ENCODE measurements at places on chromosomes 1 and 21.

GRCh38 chr1:229148041-229148671 lies 122.8 kb upstream of the RAB4A start:
- DNase-seq = peak; percentile 34

DNA sequence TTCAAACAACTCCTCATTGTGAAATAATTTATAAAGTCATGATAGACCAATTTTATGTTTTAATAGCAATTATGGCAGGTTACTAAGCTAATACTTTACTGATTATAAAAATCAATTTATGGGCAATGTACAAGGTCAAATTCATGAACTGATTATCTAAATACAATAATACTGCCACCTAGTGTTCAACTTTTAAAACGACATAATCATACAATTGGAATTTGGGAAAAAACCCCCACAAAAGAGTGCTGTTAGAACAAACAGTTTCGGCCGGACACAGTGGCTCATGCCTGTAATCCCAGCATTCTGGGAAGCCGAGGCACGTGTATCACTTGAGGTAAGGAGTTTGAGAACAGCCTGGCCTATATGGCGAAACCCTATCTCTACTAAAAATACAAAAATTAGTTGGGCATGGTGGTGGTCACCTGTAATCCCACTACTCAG lies 14.0 kb downstream of the GTF2B start:
- DNase-seq = peak; percentile 6

DNA sequence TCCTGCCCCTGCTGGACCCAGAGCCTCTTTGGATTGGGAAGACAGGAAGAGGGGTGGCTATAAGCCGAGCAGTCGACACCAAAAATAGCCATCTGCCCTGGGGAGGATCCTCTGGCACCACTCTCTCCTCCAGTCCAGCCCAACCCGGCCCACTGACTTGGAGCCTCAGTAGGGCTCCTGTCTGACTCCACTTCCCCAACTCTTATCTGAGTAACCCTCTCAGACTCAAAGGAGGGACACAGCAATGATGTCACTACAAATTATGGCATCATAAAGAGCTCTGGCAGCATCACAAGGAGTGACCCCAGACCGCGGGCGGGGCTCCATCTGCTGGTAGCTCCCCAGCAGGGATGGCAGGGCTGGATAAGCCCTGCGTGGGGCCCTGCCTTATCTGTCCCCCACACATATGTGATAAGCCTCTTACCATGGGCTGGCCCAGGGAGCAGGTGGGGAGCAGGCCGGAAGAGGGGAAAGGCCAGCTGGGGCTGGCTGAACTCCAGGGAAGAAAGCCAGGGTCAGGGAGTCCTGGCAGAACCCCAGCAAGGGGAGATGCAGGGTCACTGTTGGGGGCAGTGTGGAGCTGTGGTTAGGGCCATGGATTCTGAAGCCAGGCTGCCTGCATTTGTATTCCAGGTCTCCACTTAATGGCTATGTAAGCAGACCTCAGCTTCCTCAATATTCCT lies 4.6 kb upstream of the SLC6A9 start:
- DNase-seq = no peak

DNA sequence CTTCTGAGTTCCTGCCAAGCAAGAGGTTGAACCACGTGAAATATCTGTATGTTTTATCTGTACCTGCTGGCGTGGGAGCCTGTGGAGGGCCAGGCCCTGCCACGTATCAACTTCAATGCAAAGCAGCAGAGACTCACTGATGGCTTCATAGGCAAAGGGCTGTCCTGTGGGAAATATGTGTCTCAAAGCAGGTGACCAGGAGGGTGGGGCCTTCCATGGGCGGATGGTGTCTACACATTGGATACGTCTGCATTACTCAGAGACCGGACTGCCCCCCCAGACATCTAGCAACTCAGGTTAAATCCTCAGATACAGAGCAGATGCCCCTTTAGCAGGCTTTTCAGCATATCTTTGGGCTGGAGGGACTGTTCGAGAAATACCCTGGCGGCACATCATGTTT lies 210.8 kb upstream of the C1orf174 start:
- no peak for DNase-seq

GRCh38 chr1:156129687-156130577 lies 15.4 kb downstream of the LMNA start:
- peak; percentile 56 for DNase-seq

- DNase-seq = no peak
Observed at GRCh38 chr1:234309243-234309597, 64.0 kb upstream of the COA6 start.

DNA sequence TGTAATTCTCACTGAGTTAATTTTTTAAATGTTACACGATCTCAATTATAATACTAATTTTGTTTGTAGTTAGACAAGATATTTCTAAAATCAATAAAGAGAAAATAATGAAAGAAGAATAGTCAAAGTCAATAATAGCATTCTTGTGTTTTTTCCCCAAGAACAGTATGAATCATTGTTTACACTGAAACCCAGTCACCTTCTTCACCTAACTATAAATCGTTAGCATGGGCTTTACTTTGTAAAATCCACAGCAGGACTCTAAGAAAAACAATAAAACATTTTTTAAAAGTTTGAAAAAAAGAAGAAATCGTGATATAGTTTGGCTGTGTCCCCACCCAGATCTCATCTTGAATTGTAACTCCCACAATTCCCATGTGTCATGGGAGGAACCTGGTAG lies 234.6 kb upstream of the LYPLAL1 start:
- no peak for DNase-seq

GRCh38 chr1:110982320-110982719 lies 18.6 kb upstream of the LRIF1 start:
- DNase-seq = no peak

GRCh38 chr1:114310695-114311271 lies 157.1 kb upstream of the SYT6 start:
- DNase-seq = no peak

Measured in NCI-H1105 (cell line).